ENCODE measurements at places on chromosomes 3 and 15.

DNA sequence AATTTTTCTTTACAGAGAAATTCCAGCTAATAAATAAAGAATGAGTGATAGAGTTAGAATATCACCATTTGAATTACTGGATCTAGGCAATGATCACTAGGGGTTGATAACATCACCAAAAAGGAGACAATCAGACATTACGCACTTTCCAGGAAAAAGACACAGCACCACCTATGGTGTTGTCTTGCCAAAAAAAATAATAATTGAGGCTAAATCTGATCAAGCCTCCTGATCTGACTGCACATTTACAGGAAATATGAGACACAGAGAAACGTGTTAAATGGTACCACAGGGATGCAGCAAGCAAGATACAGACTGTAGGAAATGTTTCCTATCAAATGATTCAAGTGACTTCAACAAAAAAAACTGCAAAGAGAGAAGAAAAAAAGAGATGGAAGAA lies 92.8 kb downstream of the EOMES start:
- DNase-seq, result no peak

- DNase-seq, result no peak
These were observed 78.2 kb upstream of the GBE1 start for GRCh38 chr3:81839504-81840094.

GRCh38 chr3:46464326-46465195 lies at the start of gene LTF:
TSS of gene LTF (minus strand) at chr3:46464905. CDS start at chr3:46464867, 38 bp downstream.
- DNase-seq, result no peak

GRCh38 chr15:48466820-48467219 lies 135.6 kb downstream of the DUT start:
- no peak for DNase-seq

- DNase-seq, result no peak
These were observed 14.8 kb upstream of the LDHAL6B start for GRCh38 chr15:59191855-59192237.

- DNase-seq, result no peak
These were observed 52.4 kb downstream of the SUCNR1 start for GRCh38 chr3:151925876-151926275.

DNA sequence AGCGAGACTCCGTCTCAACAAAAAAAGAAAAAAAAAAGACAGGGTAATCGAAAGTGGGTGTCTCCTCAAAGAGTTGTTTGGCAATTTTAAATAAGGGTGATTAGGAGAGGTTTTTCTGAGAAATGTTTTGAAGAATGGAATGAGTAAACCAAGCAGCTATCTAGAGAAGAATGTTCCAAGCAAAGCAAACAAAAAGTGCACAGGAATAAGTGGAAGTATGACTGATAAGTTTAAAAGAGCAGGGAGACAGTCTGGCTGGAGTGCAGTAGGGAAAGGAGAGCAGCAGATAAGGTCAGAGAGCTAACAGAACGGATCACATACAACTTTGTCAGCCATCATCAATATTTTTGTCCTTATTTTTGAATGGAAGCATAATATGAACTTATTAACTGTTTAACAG lies 853.5 kb downstream of the TUSC7 start:
- DNase-seq, result no peak

GRCh38 chr3:12898290-12898964 lies 57.1 kb upstream of the RPL32 start:
- no peak for DNase-seq

DNA sequence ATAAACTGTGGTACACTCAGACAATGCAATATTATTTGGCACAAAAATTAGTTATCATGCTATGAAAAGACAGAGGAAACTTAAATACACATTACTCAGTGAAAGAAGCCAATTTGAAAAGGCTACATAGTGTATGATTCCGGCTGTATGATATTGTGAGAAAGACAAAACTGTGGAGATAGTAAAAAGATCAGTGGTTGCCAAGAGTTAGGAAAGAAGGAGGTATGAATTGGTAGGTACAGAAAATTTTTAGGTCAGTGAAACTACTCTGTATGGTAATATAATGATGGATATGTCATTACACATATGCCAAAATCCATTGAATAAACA lies 458.8 kb upstream of the CBLB start:
- no peak for DNase-seq

- no peak for DNase-seq
These were observed 44.0 kb downstream of the XXYLT1 start for GRCh38 chr3:195226900-195227447.

GRCh38 chr15:49814709-49815108 lies 193.9 kb downstream of the DTWD1 start:
- DNase-seq, result no peak

DNA sequence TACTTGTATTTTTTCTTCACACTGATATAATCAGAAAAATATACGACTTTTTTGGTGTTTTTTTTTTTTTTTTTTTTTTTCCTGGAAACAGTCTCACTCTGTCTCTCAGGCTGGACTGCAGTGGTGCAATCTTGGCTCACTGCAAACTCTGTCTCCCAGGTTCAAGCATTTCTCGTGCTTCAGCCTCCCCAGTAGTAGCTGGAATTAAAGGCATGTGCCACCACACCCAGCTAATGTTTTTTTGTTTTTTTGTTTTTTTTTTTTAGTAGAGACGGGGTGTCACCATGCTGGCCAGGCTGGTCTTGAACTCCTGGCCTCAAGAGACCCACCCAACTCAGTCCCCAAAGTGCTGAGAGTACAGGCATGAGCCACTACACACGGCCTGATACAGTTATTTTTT lies 20.8 kb upstream of the DNAAF4 start:
- no peak for DNase-seq

DNA sequence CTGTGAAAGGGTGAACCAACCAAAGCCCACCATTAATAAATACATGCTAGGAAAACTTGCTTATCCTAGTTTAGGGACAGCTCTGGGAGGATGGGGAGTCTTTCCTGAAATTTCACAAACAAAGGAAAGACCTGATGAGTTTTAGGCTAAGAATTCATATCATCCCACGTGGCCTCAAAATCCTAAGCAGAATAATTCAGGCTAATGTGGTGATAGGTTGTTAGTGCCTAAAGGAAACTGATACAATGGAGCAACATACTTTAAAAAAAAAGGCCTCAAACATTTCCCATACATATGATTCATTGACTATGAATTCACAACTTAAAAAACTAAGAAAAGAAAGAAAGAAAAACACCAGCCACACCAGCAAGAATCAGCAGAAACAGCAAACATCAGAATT lies 126.9 kb upstream of the CNTN4 start:
- no peak for DNase-seq

DNA sequence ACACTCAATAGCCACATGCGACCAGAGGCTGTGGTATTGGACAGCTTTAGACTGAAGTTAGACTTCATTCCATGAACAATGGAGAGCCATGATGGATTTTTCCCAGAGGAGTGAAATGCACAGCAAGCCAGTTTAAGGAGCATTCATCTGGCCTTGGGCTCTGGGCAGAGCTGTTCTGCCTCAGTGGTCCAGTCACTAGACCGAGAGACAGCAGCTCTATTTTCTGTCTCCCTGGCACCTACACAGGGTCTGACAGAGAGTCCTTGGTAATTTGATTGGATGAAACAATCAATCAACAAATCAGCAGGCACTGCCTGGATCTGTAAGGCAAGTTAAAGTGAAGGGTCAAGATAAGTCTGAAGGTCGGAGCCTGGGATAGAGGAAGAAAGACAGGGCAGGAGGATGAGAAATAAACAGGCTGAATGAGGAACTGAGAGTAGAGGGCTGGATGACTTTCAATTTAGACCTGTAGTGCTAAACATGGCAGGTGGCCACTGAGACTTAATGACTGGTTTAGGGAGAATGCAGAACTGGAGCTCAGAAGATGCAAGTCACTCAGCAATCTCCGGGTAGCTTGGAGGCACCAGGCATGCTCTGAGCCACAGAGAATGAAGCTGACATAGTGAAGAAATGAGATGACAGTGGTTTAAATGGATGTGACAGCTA lies 98.5 kb upstream of the SLC25A36 start:
- no peak for DNase-seq

DNA sequence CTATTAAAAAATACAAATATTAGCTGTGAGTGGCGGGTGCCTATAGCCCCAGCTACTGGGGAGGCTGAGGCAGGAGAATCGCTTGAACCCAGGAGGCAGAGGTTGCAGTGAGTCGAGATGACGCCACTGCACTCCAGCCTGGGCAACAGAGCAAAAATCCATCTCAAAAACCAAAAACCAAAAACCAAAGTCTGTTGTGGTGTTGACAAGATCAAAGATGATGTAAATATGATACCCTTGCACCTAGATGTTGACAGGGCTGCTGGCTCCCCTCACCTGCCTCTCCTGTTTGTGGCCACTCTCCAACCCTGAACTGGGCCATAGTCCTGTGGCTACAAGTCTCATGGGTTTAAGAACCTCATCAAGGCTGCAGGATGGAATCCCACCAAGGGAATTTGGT lies 16.2 kb downstream of the DAPK2 start:
- DNase-seq, result no peak

DNA sequence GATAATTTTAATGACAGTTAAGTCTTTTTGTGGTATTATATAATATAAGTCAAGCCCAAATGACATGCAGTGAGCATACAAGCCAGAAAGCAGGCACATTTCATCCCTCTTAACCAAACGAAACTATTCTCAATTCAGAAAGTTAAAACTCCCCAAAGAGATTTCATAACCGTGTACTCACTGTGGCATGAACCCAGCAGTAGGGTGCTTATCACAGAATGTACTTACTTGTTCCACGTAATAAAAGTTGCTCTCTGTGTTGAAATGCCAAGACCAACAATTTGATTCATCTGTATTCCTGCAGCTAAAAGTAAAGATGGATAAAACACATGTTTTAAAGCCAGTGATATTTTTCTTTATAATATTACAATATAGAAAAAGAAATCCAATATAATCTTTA lies 12.1 kb downstream of the GK5 start:
- no peak for DNase-seq

DNA sequence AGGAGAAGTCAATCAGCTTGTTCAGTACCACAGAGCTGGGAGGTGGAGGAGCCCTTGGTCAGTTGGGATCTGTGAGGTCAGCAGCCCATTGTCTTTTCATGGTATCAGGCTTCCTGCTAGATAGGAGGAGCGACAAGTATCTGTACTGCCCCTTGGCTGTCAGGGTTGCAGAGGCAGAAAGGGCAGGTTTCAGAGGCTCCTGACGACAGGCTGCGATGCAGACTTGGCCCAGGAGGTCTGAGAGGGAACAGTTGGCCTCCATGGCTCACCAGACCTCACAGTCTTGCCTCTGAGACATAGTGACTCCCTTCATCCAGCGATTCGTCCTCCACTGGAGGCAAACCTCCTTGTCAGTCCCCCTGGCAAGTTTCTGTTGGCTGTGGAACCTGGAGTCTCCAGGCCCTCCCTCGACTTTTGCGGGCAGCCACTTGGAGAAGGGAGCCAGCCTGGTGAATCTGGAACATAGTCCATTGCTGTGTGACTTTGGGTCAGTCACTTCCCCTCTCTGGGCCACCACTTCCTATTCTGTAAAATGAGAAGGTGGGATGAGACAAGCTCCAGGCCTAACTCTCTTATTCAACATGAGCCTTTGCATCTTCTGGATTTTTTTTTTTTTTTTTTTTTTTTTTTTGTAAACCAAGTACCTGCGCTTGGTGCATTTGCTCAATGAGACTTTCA lies 177.9 kb upstream of the TLE3 start:
- no peak for DNase-seq

DNA sequence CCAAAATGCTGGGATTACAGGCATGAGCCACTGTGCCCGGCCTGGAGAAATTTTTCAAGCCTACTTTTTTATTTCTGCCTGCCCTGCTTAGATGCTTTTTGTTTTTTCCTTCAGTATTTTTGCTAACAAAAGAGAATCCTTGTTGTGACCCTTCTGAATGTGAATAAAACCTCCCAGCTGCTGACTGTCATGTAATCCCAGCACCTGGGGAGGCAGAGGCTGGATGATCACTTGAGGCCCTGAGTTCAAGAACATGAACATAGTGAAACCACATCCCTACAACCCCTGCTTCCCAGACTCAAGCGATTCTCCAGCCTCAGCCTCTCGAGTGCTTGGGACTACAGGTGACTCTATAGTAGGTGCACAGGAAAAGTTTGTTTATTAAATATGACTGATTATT lies 84.9 kb downstream of the SOX2 start:
- no peak for DNase-seq

DNA sequence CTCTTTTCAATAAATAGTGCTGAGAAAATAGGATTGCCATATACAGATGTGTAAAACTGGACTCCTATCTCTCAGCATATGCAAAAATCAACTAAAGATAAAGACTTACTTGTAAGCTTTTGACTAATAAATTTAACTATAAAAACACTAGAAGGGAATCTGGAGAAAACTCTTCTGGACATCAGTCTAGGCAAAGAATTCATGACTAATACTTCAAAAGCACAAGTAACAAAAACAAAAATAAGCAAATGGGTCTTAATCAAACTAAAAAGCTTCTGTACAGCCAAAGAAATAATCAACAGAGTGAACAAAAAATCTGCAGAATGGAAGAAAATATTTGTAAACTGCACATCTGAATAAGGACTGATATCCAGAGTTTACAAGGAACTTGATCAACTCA lies 1122.2 kb downstream of the TBL1XR1 start:
- no peak for DNase-seq

DNA sequence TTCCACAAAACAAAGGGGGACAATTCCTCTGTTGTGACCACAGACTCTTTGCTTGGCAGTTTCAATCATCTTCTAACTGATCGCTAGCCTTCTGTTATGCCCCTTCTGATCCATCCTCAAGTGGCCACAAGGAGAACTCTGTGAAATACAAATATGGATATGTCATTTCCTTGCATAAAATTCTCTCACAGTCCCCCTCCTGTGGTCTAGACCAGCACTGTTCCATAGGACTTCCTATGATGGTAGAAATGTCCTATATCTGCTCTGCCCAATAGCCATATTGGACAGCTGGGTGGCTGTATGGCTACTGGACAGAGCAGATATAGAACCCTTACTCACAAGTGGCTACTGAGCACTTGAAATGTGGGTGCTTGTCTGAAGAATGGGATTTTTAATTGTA lies 25.9 kb upstream of the SNRK start:
- DNase-seq, result no peak

GRCh38 chr15:59035201-59035600 lies 47.7 kb downstream of the RNF111 start:
- no peak for DNase-seq

DNA sequence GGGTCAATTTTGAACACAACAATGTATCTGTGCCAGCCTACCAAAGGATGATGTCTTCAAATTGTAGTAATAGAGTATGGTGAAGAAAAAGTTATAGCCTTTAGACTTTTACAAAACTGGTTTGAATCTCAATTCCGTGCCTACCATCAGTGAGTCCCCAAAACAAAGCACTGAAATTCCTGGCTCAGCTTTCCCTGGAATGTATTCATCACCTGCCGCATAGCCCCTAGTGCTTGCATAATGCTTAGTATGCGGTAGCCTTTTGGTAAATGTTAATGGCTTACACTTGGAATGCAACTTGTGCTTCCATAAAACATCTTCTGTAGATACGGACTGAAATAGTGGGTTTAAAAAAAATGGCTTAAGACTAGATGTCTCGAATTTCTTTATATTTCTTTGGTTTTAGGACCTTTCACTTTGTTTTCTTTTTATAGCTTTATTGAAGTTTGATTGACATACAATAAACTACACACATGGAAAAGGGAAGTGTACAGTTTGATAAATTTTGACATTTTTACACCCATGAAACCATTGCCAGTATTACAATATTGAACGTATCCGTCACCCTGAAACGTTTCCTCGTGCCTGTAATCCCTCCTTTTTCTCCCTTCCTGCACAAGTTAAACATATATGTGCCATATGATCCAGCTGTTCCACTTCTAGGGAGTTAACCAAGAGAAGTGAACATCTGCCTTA lies 12.1 kb downstream of the SACM1L start:
- no peak for DNase-seq

GRCh38 chr3:140018556-140018955 lies 83.6 kb downstream of the CLSTN2 start:
- no peak for DNase-seq

GRCh38 chr15:73493922-73494321 lies 51.0 kb downstream of the REC114 start:
- no peak for DNase-seq

Measured in activated CD4-positive, alpha-beta T cell treated with anti-CD3 and anti-CD28 coated beads, Interleukin-2, amount 50 U/mL, for 48 hours (primary cell).